ENCODE measurements at places on chromosomes 16 and 17.

DNA sequence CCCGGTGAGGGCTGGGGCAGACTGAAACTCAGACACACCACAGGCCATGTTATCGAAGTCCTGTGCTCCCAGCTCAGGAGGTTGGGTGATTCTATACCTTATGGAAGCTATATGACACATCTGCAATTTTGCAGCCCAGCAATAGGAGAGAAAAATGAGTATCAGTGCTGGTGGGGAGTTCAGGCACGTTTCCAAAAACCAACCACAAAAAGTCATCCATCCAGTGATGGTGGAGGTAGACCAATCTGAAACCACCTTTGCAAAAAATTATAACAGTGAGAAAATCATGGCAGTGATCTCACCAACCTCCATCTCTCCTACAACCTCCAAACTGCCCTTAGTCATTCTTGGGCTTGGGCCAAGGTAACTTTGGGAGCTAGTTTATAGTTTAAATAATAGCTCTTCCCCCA lies 327.9 kb downstream of the SLC39A11 start:
- DNase-seq = no peak

- DNase-seq = no peak
Observed at GRCh38 chr17:79338604-79339003, 264.0 kb downstream of the ENGASE start.

DNA sequence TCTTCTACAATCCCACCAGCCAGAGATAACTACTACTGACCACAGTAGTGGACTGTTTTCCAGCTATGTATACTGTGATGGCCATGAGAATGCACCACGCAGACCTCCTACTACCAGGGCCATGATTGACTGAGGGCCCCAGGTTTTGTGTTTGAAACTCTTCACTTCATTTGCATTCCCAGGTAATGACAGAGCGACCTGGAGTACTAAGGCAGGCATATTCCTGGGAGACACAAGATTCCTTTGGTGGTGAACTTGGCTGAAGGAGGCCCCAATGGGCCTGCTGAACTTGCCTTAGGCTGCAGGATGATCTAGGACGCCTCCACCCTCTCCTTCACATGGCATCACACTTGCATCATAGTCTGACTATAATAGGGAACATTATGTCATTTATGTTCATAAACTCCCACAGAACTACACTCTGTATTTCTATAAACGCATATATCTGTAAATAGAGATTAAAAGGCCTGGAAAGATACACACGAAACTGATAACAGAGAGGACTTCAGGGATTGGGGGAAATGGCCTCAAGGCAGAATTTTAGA lies 30.4 kb downstream of the CLEC19A start:
- no peak for DNase-seq

GRCh38 chr17:1898872-1899271 lies 69.1 kb downstream of the RPA1 start:
- DNase-seq = no peak

DNA sequence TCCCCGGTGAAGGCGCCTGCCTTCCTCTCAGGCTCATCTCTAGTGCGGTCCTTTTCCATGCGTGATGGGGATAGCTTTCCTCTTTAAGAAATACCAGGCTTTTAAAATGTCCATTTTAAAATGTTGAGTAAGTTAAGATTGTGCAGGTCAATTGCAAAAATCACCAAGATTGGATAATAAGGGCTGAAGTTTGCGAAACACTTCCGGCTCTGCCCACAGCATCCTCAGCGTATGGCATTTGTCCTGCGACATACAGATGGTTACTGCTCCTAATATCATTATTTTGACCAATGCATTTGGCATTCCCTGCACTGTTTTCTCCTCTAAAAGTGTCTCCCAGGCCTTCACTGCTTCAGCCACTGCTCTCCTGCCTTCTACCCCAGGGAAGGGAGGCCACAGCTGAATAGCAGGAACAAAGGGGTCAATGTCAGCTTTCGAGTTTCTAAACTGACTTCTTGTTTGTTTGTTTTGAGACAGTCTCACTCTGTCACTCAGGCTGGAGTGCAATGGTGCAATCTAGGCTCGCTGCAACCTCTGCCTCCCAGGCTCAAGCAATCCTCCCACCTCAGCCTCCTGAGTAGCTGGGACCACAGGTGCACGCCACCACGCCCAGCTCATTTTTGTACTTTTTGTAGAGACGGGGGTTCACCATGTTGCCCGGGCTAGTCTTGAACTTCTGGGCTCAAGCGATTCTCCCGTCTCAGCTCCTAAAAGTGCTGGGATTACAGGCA lies 91.9 kb downstream of the CRISPLD2 start:
- DNase-seq = no peak

DNA sequence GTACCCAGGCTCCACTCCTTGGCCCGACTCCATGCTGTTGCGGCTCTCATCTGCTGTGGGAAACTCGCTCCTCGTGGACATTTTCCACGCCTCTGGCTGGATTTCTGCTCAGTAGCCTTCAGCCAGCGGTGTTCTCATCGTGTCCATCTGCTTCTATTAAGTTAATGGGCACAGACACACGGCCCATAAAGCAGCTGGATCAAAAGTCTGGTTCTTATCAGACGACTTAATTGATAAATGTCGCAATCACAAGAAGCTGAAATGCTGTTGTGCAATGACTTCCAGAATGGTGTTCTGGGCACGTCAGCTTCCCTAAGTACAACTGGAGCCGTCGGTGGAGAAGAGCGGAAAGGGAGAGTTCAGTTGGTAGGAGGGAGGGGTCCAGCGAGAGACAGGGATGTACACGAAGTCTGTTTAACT lies 211.7 kb upstream of the CHMP6 start:
- DNase-seq = no peak

GRCh38 chr16:65339062-65339461 lies 217.2 kb upstream of the CDH11 start:
- no peak for DNase-seq

DNA sequence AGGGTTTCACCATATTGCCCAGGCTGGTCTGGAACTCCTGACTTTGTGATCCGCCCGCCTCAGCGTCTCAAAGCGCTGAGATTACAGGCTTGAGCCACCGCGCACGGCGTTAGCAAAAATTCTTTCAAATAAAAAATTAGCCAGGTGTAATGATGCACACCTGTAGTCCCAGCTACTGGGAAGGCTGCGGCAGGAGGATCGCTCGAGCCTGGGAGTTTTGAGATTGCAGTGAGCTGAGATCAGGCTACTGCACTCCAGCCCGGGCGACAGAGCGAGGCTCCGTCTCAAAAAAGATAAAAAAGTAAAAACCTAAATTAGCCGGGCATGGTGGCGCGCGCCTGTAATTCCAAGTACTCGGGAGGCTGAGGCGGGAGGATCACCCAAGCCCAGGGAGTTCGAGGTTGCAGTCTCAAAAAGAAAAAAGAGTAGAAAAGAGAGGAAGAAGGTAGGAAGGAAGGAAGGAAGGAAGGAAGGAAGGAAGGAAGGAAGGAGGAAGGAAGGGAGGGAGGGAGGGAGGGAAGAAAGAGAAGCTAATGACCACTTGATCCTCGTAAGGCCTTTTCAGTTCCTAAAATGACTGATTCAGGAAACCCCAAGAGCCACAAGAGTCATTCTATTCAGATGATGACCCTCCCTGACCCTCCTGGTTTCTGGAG lies 59.2 kb downstream of the SRL start:
- DNase-seq = no peak

- DNase-seq = no peak
Observed at GRCh38 chr16:73713778-73714495, 582.7 kb upstream of the PSMD7 start.

- no peak for DNase-seq
Observed at GRCh38 chr17:39208136-39208535, 8.1 kb downstream of the RPL19 start.

- no peak for DNase-seq
Observed at GRCh38 chr16:5025171-5025632, 8.5 kb downstream of the NAGPA start.

DNA sequence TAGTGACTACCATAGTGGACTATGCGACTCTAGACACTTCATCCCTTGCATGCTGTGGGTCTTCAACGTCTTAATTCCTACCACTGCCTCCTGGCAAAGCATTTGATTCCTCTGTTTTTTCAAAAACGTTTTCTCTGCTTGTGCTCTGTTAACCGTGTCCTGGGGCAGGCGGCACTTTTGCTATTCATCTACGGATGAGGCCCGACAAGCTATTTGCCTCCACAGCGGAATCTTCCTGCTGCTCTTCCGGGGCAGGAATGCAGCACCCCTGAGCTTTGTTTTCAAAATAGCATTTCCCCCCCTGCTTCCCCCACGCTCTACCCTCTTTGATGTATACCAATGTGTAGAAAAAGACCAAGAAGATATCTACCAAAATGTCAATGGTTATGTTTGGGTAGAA lies 39.8 kb upstream of the METTL16 start:
- DNase-seq = no peak

DNA sequence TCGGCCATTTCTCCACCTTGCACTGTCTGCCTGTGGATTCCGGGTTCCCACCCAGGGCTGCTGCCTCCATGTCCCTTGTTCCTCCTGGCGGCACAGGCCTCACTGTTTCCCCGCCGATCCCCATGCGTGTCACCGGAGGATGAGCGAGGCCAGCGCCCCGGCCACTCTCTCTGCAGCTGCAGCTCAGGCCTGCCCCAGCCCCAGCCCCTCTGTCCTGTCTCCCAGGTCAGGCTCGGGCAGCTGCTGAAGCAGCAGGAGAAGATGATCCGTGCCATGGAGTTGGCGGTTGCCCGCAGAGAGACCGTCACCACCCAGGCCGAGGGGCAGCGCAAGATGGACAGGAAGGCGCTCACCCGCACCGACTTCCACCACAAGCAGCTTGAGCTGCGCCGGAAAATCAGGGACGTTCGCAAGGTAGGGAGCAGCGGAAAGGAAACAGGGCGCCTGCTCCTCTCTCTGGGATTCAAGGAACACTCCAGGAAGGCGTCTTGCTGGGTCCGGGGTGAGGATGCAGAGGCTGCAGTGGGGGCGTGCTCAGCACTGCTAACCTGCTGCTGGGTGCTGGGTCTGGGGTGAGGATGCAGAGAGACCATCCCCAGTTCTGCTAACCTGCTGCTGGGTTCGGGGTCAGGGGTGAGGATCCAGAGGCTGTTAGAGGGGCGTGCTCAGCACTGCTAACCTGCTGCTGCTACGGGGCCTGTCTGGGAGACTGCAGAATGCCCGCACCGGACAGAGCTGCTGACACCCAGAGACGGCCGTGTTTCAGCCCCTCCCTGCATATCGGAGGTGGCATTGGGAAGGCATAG lies 6.1 kb upstream of the GAA start:
- no peak for DNase-seq

DNA sequence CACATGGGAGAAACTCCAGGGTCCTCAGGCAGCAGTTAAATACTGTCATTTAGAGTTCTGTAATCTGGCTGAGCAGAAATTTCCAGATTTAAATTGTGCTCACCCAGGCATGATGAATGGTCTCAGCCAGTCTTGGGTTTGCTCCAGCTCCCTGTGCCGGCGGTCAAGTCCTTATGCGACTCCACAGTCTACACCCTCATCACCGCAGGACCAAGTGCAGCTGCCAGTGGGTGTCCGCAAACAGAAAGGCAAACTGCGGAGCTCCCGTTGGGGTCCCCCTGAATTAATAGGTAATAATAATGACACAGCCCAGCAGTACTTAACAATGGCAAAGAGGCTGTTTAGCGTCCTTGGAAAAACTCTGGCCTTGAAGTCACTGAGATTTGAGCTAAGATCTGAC lies 3.9 kb upstream of the CACNG4 start:
- no peak for DNase-seq

- no peak for DNase-seq
Observed at GRCh38 chr16:7452090-7452489, 119.4 kb downstream of the RBFOX1 start.

GRCh38 chr16:61500851-61501250 lies 535.4 kb downstream of the CDH8 start:
- no peak for DNase-seq

DNA sequence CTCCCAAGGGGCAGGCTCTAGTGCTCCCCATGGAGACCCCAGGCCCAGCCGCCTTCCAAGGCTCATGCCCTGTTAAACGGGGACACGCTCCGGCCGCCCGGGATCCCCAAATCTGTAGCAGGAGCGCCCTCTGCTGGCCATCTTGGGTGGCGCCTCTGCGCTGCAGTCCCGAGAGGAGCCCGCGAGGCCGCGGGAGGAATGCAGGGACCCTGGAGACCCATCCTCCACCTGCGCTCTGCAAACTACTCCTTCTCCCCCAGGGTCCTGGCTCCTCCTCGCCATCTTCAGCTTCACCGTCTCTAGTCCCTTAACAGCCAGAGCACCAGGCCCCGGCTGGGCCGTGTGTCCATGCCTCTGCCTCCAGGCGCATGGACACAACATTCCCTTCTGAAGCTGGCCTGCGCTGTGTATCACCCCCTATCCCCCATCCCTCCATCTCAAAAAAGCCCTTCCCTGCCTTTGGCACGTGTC lies 23.6 kb upstream of the KRT17 start:
- peak; percentile 82 for DNase-seq

Measured in CD4-positive, alpha-beta T cell treated with Interleukin-6 at 100 ng/mL for 8 hours (primary cell).